ENCODE measurements at places on chromosomes 2 and 18.

GRCh38 chr2:62450716-62451191 is 55.2 kb downstream of the TMEM17 start:
- DNase-seq = no peak
- no peak overlapping the region for H3K27ac ChIP-seq
- no peak overlapping the region for H3K4me3 ChIP-seq
- no peaks in the 10 kb centered on the region for H3K36me3 ChIP-seq
- H3K4me1 ChIP-seq = no peaks in the 10 kb centered on the region

DNA sequence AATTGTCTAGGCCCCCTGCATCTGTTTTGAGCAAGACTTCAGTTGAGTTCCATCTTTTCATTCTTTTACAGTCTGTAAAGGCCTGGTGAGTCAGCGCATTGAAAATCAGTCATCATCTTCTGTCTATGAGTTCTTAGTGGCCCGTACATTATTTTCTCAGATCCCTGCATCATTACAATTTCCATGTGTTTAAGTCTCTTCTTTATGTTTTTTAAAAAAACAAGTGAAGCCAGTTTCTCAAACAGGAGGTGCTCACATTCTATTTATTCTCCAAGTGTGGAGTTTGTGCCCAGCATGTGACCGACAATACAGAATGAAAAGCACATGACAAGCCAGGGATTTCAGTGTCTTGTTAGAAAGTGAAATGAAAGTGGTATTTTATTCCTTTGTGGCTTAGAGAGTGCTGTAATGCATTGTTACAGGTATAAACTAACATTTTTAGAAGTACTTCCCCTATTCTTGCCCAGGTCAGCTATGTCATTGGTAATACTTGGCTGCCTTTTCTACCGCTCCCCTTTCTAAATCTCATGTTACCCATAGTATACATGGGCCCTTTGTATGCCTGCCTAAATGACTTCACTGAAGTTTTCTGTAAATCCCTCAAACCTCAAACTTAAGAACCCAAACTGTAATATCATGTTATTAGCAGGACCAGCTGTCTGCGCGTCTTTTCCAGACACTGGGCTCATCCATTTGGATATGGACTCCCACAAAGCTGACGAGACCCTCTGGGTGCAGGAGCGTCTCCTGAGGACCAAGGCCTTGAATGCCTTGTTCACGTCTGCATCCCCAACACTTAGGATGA is 67.6 kb downstream of the FEZ2 start:
- no peak overlapping the region for H3K4me3 ChIP-seq
- no peak for DNase-seq
- H3K27me3 ChIP-seq = no peaks in the 10 kb centered on the region
- peaks cover 43% of the 10 kb centered on the region for H3K4me1 ChIP-seq
- peaks cover 7% of the 10 kb centered on the region for H3K36me3 ChIP-seq
- peak overlapping the region; percentile 75 for H3K27ac ChIP-seq

DNA sequence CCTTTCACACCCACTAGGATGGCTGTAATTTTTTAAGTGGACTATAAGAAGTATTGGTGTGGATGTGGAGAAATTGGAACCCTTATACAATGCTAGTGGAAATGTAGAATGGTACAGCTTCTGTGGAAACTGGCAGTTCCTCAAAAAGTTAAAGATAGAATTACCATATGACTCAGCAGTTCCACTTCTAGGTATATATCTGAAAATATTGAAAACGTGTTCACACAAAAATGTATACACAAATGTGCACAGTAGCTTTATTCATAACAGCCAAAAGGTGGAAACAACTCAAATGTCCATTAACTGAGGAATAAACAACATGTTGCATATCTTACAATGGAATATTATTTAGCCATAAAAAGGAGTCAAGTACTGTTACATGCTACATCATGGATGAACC is 17.7 kb downstream of the TANK start:
- no peak overlapping the region for H3K27ac ChIP-seq
- no peaks in the 10 kb centered on the region for H3K4me1 ChIP-seq
- peaks cover 13% of the 10 kb centered on the region for H3K36me3 ChIP-seq
- no peak for DNase-seq
- H3K4me3 ChIP-seq = no peak overlapping the region
- no peaks in the 10 kb centered on the region for H3K27me3 ChIP-seq

- DNase-seq = no peak
- H3K27ac ChIP-seq = no peak overlapping the region
- H3K36me3 ChIP-seq = no peaks in the 10 kb centered on the region
- H3K27me3 ChIP-seq = no peaks in the 10 kb centered on the region
- H3K4me1 ChIP-seq = no peaks in the 10 kb centered on the region
These were observed 58.0 kb downstream of the TMEM163 start for GRCh38 chr2:134660626-134661402.

GRCh38 chr2:219286436-219287115 is 7.4 kb downstream of the DNAJB2 start:
- no peak overlapping the region for H3K4me3 ChIP-seq
- no peak overlapping the region for H3K27ac ChIP-seq
- no peaks in the 10 kb centered on the region for H3K27me3 ChIP-seq
- peaks cover 31% of the 10 kb centered on the region for H3K36me3 ChIP-seq
- no peak for DNase-seq
- peaks cover 15% of the 10 kb centered on the region for H3K4me1 ChIP-seq

- H3K36me3 ChIP-seq = no peaks in the 10 kb centered on the region
- no peaks in the 10 kb centered on the region for H3K27me3 ChIP-seq
- no peak overlapping the region for H3K4me3 ChIP-seq
- H3K4me1 ChIP-seq = no peaks in the 10 kb centered on the region
- no peak overlapping the region for H3K27ac ChIP-seq
These were observed 214.2 kb downstream of the CALCRL start for GRCh38 chr2:187233811-187234210.

Measured in thoracic aorta (tissue), 2 donors.